ENCODE measurements at places on chromosomes 12 and 14.

- no peak for DNase-seq
Observed at GRCh38 chr14:58216544-58216943, 16.6 kb downstream of the ACTR10 start.

GRCh38 chr12:49365542-49365941, 1.7 kb upstream of the SPATS2 start:
- no peak for DNase-seq

DNA sequence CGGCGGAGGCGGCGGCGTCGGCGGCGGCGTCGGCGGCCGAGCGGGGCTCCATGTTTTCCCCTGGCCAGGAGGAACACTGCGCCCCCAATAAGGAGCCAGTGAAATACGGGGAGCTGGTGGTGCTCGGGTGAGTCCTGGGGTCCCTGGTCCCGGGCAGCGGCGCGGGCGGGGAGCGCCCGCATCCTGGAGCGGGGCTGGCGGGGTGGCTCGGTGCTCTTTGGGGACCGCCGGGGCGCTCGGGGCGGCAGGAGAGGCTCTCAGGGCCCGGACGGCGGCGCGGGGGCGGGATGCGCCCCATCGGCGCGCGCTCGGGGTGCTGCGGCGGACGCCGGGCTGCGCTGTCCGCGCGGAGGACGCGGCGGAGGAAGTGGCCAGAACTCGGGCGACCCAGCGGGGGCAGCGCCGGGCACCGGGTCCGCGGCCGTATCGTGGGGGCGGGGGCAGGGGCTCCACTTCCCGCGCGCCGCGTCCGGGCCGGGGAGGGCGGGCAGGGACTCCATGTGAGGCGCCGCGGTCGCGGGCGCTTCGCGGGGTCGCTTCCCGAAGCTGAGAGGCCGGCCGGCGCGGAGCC, 485 bp downstream of the PELI2 start:
- DNase-seq = no peak

DNA sequence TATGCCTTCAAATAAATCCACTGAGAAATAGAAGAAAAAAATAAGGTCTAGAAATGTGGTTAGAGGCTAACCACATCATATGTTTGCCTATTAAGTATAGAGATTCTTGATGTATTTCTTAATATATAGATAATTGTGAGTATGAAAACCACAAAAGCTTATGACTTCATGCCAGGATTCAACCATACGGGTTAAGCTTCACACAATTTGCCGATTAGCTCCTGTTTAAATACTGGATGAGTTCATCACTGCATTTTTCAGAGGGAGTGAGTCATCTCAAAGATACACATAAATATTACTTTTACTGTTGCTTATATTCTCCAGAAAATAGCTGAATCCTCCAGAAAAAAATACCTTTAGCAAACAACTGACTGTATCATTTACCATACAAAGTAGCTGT, 79.6 kb downstream of the RPL10L start:
- DNase-seq = no peak

DNA sequence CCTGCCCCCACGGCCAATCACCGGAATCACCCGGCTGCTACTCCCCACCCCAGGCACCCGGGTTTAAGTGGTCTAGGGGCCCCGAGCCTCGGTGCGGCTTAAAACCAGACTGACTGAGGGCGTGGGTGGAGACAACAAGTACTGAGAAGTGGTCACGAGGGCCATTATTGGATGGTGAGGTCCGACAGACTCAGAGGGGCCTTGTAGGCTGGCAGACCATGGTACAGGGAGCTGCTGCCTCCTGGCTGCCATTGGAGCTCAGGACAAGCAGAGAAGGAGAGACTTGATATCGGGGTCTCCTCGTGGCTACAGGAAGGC, 54.1 kb downstream of the FBRSL1 start:
- no peak for DNase-seq

- DNase-seq = no peak
Observed at GRCh38 chr12:57724936-57725740, 13.4 kb downstream of the AGAP2 start.

GRCh38 chr12:111730420-111730819, 36.3 kb upstream of the ALDH2 start:
- DNase-seq = no peak

DNA sequence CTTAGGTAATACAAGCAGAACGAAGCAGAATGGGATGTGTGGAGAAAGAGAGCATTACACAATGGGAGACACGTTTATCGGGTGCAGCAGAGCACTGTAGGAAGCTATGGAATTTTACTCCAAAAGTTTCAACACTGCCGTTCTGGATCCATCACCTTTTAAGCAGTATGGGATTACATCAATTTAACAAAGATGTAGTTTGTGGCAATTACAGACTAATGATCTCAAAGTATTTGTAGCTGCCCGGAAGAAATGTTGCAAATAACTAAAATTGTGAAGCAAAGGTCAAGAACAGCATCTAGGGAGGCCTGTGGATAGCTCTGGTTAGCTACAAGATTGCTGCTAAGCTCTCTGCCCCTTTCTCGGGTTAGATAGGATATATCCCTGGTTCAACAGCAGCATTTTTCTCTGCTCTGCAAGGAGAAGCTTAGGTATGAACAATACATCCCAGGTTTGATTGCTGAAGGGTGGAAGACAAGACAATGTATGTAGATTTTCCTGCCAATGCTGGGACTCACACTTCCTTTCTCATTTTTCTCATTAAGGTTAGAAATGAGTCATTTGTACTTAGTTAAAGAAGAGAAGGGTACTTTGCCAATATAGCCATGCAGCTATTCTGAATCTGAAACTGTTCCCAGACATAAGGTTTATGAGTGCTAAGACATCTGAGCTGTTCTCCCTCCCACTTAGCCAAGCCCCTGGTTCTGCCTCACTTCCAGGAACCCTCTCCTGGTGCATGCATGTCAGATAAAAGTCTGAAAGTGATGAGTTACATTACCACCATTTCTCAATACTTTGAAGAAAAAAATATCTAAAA, 75.0 kb upstream of the HIF1A start:
- no peak for DNase-seq

GRCh38 chr12:122659579-122659978, 43.6 kb downstream of the HCAR2 start:
- DNase-seq = no peak

- DNase-seq = no peak
Observed at GRCh38 chr14:61154641-61155040, 126.5 kb downstream of the TMEM30B start.

DNA sequence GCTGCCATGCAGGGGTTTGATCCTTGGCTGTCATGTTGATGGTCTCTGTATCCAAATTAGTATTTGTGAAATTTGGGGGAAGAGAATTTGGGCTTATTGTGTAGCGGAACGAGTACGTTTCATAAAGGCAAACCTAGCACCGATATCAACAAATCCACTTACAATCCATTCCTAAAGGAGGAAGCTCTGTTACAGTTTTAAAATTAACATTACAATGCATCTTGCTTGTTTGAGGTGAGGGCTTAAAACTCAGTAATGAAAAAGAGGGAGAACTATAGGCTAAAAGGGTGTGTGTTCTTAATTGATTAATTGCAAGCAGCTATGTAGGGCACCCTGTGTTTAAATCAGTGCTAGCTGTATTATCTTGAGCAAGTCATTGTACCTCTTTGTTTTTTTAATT, 13.7 kb downstream of the RASSF3 start:
- DNase-seq = no peak

- DNase-seq = no peak
Observed at GRCh38 chr12:101619858-101620761, 25.3 kb downstream of the MYBPC1 start.

DNA sequence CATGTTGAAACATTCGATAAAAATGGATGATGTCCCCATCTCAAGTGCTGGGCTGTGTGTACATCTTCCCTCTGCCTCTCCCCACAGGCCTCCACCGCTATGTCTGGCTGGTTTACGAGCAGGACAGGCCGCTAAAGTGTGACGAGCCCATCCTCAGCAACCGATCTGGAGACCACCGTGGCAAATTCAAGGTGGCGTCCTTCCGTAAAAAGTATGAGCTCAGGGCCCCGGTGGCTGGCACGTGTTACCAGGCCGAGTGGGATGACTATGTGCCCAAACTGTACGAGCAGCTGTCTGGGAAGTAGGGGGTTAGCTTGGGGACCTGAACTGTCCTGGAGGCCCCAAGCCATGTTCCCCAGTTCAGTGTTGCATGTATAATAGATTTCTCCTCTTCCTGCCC, 8.6 kb downstream of the PEBP1 start:
- no peak for DNase-seq

DNA sequence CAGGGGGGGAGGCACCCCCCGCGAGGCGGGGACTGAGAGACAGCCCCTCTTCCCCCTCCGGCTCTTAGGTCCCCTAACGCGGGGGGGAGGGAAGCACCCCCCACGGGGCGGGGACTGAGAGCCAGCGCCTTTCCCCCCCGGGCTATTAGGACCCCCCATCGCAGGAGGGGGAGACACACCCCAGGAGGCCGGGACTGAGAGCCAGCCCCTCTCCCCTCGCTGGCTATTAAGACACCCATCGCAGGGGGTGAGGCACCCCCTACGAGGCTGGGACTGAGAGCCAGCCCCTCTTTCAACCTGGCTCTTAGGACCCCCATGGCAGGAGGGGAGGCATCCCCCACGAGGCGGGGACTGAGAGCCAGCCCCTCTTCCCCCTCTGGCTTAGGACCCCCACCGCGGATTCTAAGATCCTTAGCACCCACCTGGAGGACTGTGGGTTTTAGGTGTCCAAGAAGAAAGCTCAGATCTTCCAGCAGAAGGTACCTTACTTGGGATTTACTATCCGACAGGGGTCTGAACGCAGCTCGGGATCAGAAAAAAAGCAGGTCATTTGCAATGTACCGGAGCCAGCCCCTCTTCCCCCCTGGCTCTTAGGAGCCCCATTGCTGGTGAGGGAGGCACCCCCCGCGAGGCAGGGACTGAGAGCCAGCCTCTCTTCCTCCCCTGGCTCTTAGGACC, 197.8 kb upstream of the PZP start:
- DNase-seq = no peak

- DNase-seq = no peak
Observed at GRCh38 chr14:61178226-61179060, 102.7 kb downstream of the TMEM30B start.

DNA sequence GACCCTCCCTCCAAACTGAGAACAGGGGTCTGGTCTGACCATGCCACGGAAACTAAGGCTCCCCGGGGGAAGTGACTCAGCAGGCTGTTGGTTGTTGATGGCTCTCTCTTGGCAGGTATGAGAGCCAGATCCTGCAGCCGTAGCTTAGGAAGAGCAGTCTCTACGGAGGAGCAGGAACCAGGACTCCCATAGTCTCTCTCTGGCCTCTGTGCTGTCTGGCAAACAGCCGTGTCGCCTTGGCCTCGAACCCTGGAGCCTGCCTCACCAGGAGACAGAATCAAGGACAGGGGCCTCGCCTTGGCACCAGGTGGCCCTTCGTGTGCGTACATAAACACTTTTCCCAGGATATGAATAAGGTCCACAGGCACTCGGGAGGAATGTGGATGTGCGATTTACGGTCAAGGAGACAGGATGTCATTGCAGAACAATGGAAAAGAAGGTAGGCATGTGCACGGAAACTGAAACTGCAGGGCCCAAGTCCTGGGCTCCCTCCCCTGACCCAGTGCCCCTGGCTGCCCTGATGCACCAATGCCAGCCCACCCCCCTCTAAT, 7.9 kb downstream of the VWF start:
- no peak for DNase-seq

GRCh38 chr12:124039276-124039675, 66.3 kb downstream of the ZNF664 start:
- DNase-seq = no peak

GRCh38 chr12:54411391-54412241, 7.5 kb downstream of the ITGA5 start:
- no peak for DNase-seq

GRCh38 chr12:115998119-115998633, 279.3 kb downstream of the MED13L start:
- DNase-seq = no peak

GRCh38 chr14:68225321-68225720, 405.7 kb downstream of the RAD51B start:
- DNase-seq = no peak

- no peak for DNase-seq
Observed at GRCh38 chr12:82089369-82090121, 268.6 kb downstream of the CCDC59 start.

GRCh38 chr14:98599082-98599481, 672.9 kb downstream of the BCL11B start:
- no peak for DNase-seq

- no peak for DNase-seq
Observed at GRCh38 chr14:96316087-96316486, 47.1 kb downstream of the ATG2B start.

DNA sequence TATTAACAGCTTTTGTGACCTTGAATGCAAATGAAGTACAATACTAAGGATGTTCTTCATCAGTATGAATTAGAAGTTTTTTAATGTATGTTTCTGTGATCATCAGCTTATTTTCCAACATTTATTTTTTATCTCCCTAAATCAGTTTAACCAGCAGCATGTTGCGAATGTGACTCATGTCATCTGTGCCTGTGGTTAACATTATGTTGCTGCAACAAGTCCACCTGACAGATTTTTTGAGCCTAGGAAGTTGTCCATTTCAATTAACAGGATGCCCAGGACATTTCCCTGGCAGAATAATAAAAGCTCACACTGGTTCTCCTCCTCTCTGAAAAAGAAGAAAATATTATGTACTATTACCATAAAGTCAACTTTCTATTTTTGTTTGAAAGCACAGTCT, 155.5 kb downstream of the SYT1 start:
- no peak for DNase-seq

DNA sequence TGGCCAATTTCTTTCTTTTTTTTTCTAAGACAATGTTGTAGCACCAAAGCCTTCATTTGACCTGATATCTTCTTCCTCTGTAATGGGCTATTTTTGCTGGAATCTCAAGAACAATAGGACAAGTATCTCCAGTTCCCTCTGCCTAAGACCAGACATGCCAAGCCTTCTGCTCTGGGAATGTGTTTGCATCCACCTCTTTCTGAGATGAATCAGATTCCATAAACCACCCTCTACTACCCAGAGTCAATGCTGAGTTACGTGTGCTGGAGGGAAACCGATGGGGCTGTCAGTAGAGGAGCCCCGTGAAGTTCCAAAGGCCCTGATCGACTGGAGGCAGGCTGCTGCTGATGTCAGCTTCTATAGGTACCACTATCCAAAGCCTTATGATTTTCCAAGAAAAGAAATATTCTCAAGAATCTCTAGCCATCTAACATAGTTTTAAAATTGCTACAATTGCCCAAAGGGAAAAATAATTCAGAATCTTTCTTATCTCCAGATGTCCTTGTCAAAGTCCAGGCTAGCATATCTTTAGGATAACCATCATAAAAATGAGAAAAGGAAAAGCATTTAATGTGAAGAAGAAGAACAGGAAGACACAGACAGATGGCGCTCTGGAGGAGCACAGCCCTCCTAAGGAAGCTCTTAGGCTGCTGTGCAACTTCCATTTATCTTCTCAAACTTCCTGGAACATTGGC, 101.9 kb downstream of the SLC8A3 start:
- DNase-seq = no peak

- DNase-seq = no peak
Observed at GRCh38 chr12:107165581-107165980, 72.2 kb upstream of the CRY1 start.

DNA sequence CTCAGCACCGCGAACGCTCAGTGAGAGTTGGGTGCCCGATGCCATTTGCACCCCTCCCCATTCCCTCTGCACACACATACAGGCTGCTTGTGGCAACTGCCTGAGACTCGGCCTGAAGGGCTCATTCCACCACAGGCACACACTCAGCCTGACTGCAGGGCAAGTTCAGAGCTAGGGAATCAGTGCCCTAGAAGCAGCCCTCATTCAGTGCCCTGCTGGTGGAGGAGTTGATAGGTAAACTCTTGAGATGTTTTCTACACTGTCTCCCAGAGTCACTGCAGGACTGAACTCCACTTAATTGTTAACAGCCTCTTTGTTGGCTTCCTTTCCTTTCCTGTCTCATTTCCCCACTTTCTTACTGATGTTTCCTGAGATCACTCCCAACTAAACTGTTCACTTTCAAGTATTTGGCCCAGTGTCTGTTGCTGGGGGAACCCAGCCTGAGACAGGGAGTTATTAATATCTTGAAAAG, 16.9 kb downstream of the PPP1R36 start:
- DNase-seq = no peak

All from anterior cingulate cortex (tissue), 58 donors.